ENCODE measurements at places on chromosomes 5 and 9.

DNA sequence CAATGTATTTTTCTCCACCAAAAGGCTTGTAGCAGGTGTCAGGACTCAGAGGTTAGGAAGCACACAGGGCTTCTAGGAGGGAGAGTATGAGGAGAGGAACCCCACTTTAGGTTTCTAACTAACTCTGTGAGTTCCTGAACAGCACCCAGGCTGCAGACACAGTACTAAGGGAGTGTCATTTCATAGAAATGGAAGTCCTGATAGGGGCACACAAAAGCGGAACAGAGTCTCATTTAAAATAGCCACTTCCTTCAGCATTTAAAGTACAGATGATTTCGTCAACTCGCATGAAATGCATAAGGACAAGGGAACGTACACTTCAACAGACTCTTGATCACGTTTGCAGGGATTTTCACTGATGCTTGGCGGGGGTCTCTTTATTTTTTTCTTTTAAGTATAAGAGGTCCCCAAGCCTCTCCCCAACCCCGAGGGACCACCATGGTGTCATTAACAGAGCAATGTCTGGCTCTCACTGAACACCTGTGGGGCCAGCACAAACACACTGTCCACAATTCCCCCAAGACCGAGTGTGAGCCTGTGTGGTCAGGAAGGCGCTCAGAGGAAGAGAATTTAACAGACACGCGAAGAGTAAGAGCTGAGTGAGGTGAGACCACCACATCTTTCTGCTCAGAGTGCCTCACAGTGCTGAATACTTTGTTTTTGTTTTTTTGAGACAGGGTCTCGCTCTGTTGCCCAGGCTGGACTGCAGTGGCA lies 82.3 kb downstream of the SECISBP2 start:
- no peak for DNase-seq

DNA sequence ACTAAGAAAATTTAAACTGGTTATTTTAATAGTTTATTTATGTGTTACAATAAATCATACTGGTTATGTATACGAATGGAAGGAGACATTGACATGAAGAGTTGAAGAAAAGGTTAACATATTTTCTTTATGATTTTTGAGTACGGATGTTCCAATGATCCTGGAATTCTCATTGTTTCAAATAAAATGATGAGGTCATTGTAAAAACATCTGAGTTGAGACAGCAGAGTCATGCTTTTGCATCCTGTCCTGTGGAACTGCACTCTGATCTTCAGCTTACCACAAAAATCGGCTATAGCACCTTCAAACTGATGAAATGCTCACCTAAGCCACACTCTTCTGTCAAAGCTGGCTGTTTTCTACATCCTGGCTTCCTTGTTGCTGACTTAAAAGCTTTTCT lies 67.8 kb downstream of the PTCD2 start:
- no peak for DNase-seq

- DNase-seq, result no peak
Measured at GRCh38 chr5:43305948-43306565, 7.2 kb downstream of the HMGCS1 start.

DNA sequence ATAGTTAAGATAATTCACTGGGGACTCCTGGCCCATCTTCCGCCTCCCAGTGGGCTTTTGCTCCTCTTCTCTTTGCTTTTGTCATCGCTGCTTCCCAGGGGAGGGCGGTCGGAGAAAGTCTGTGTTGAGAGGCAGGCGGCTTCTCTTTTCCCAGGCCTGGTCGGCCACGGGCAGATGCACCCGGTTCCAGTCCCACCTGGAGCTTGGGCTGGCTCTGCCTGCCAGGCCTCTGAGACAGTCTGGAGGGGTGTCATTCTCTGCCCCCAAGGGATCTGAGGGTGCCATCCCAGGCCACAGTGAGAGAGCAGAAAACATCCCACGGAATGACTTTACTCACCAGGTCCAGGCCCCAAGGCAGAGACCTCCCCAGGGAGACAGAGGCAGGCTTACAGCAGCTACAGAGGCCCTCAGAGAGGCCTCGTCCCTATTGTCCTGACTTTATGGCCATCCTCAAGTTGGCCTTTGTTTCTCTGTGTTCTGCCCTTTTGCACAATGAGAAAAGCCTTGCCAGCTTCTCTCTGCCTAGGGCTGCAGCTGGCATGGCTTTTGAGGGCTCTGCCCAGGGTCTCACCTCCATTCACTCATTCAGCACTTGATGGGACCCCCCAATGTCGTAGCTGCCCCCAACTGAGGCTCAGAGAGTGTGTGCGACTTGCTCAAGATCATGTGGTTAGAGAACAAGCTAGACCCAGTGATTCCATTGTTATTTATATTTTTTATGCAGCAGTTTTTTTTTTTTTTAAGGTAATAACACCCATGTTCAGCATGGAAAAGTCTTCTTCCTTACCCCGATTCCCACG lies 44.2 kb upstream of the BOD1 start:
- DNase-seq, result no peak

- DNase-seq, result no peak
Measured at GRCh38 chr5:134143944-134144941, 29.8 kb downstream of the TCF7 start.

GRCh38 chr5:134403951-134404350 lies 7.7 kb downstream of the CDKN2AIPNL start:
- no peak for DNase-seq

DNA sequence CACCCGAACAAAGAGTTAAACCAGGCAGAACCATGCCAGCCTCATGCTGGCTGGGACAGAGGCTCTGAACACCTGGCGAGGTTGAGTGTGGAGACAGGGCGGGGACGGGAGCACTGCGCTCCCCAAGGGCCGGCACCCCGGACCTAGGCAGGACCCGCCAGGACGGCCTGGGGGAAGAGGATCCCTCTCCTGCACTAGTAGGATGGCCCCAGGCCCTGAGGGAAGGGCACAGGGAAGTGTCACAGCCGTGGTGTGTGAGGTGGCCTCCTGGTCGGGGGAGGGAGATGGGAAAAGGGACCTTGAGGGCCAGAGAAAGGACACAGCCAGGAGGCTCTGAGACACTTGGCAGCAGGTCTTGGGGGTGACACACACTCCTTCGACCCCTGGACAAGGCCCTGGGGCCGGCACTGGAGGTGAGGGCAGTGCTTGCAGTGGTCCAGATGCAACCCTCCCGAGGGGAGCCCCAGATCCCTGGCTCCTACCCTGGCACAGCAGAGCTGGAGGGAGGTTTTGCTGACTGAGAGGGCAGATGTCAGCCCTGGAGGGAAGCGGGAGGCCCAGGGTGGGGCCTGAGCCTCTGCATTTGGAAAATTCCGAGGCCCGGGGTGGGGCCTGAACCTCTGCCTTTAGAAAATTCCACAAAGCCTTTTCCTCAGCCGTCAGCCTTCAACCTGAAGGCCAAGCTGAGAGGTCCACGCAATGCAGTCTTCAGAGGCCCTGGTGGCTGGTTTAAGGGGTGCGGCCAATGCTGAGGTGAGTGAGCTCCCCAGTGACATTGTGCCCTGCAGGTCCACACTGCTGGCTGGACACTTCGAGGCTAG lies 24.8 kb upstream of the TERT start:
- DNase-seq, result no peak

Measured in stimulated activated CD8-positive, alpha-beta memory T cell treated with anti-CD3 and anti-CD28 coated beads, Interleukin-7, amount 100 ng/mL, for 1 hour (primary cell).